GM12878 (cell line): ENCODE measurements at places on chromosomes 13 and 19.

GRCh38 chr13:38804061-38804460, 117.2 kb downstream of the FREM2 start:
- no peak for DNase-seq

DNA sequence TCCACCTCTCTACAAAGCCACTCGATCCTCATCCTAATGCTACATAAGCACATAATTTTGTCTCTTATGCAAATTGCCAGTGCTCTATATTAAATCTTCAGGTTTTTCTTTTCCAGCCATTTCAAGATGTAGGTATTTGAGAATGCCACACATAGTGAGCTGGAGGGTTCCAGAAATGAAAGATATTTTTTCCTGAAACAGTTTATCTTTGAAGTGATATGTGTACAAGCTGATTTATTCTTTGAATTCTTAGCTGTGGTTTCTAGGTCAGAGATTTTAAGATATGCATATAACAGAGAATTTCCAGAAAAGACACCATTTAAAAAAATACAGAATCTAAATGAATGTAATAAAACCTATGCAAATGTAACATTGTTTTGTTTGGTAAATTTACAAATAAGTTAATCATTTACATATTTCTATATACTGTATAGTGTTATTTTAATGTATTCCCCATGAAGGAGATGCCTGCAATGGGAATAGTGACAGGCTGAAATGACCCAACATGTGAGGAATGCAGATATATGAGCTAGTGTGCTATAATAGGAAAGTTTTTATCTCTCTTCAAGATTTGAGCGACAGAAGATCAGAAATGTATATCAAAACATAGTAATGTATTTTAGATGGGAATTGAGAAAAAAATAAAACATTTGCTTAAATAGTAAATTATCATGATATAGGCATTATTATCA, 570.2 kb downstream of the SLITRK1 start:
- no peak for DNase-seq

DNA sequence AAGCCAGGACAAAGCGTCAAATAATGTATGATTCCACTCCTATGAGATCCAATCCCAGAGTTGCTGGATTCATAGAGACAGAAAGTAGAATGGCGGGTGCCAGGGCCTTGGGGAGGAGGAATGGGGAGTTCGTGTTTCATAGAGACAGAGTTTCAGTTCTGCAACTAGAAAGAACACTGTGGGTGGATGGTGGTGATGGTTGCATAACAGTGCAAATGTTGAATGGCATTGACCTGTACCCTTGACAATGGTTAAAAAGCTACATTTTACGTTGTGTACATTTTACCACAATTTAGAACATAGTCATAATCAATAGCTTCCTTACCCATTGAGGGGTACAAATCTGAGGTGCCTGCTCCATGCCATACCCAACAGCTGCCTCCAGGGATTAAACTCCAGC, 33.4 kb downstream of the MBD3L2B start:
- no peak for DNase-seq

GRCh38 chr19:31416548-31416947, 67.3 kb upstream of the TSHZ3 start:
- no peak for DNase-seq

DNA sequence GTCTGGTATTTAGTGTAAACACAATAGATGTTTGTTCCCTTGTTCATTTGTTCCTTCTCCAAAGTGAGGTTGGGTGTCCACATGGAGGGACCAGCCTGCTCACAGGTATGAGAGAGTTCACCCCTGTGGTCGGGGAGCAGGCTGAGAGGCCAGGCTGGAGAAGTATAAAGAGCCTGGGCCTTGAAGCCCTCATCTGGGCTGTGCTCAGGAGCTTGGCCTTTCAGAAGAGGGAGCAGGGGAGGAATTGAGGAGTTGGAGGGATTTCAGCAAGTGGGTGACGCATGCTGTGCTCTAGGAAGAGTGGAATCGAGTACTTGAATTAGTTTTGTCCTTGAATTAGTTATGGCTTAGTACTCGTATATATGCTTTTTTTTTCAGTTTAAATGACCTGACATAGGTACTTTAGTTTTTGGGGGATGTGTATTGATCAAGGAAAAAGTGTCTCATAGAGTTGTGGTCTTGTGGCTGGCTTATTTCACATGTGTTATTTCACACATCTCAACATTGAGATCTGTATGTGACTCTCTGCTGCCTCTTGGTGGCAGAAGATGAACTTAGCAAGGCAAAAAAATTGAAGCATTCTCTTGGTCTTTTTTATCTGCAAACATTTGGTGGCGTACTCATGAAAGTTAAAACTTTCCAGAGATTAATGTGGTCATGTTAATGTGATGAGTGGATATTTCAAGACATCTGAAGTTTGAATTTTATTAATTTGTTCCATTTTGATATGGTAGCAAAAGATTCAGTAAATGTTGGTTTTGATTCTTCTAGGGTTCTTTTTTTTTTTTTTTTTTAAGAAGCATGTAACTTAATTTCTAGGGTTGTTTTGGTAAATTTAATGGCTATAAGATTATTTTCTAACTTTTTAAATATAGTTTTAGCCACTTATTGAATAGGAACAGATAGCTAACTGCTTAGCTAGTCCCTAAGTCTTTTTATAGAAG, 54.3 kb downstream of the SLAIN1 start:
- DNase-seq: peak; percentile 34

DNA sequence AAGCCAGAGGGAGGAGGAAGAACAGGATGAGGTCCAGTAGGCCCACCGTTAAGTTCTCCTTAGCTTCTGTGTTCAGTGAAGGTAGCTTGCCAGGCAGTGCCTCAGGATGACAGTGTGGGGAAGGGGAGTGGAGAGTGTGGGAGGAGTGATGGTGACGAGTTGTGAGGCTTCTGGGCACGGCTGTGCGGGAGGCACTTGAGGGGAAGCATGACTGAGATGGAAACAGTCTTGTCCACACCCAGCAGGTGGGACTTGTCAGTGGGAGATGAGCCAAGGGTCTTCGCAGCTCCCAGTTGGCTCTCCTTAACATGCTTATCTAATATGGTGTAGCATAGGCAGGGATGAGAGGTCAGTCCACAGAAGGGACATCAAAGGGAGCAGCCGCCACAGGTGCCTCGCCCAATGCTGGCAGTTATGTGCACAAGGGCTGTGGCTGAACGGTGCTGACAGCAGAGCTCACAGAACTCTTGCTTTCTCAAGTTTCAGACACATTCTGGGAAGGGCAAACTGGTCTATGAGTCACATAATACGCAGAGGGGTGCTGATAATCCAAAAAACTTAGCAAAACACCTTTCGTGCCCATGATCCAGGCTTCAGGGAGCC, 47.5 kb downstream of the OXGR1 start:
- no peak for DNase-seq

DNA sequence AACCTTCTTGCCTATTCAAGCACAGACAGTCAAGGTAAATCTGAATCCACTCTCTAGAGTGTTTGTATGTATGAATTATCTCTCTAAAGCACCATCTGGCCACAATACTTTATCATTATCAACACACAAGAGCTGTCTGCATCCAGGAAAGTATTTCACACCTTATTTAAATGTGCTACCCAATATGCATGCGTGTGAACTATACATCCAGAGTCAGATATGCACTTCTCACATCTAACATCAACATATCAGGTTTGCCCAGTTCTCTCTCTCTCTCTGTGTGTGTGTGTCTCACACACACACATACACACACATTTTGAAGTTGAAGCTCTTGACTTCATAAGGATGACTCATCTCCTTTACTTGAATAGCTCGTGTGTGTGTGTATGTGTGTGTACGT, 697.5 kb upstream of the PCDH20 start:
- DNase-seq: no peak

DNA sequence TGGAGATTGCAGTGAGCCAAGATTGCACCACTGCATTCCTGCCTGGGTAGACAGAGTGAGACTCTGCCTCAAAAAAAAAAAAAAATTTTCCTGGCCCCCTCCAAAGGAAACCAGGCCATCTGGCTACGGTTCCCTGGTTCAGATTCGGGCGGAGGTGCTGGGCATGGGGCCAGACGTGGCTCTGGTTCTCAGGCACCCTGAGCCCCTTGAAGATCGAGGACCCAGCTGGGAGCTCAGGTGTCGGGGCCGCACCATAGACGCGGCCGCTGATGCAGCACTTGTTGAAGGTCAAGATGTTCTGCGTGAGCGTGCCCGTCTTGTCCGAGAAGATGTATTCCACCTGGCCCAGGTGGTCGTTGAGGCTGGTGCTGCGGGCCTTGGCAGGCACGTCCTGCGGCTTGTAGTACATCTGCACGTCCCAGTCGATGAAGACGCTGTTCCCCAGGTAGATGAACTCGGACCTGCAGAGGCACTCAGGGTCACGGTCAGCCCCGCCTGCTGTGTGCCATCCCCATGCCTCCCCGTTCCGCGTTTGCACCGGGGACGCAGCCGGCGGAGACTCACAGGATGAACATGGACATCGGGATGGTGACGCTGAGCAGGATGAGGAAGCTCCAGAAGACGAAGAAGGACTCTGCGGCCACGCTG, 12.3 kb downstream of the ATP8B3 start:
- DNase-seq: no peak

DNA sequence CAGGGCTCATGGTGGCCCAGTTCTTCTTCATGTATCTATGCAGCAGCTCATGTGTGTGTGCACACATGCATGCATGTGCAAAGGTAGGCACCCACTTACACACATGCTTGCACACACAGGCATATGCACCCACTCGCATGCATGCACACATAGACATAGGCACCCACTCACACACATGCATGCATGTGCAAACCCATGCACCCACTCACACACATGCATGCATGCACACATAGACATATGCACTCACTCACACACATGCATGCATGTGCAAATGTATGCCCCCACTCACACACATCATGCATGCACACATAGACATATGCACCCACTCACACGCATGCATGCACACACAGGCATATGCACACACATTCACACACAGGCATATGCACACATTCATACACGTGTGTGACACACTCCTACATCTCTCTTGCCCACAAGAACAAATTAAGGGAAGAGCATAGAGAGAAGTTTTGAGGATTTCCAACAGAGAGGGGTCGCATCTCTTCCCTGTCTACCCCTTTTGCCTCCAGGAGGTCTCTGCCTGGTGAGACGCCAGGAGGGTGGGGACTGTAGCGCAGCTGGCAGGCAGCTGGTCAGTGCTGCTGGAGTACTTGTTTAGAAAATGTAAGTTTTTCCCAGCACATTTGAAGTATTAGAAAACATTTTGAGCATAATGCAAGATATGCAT, 63.9 kb upstream of the ARHGEF7 start:
- DNase-seq: no peak

- no peak for DNase-seq
These were observed 299.1 kb upstream of the OBI1 start for GRCh38 chr13:78958006-78958405.

DNA sequence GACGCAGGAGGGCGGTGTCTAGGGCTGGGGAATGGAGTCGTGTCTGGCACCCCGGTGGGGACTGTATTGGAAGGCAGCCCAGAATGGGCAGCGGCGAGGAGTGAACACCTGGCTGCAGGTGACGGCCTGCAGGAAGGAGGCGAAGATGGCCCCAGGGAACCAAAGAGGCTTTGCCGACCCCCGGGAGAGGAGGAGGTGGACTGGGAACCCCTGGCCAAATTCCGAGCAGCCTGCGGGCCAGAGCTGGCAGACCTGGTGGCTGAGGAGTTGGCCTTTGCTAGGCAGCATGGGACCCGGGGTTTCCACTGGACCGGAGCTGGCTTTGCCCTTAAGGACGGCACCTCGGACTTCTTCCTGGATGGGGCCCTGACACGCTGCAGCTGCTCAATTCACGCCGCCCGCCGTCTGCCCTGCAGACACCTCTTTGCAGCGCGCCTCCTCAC, 25.9 kb downstream of the ZSWIM9 start:
- no peak for DNase-seq

DNA sequence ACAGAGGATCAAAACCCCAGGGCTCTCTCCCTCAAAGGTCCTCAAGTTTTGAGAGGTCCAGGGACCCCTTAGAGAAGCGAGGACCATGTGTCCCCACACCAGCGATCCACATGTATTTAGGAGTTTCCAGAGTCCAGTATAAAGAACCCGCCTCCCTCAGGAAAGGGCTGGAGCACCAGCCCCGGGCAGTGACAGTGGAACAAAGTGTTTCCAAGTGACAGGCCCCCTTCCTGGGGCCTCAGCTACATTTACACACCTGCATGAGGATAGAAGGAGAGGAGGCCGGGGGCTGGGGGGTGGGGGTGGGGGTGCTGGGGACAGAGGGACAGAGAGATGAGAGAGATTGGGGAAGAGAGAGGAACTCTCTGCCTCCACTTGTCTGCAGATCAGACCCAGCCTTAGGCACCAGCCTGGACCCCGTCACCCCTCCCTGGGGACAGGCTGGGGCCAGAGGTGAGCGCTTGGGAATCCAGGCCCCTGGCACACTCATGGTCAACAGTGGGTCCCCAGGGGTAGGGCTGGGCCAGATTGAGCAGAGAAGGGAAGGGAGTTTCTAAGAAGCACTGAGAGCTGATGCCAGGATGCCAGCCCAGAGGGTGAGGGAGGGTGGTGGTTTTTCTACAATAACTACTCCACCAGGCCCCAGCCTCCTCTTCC, 802 bp downstream of the BCAM start:
- DNase-seq: no peak

DNA sequence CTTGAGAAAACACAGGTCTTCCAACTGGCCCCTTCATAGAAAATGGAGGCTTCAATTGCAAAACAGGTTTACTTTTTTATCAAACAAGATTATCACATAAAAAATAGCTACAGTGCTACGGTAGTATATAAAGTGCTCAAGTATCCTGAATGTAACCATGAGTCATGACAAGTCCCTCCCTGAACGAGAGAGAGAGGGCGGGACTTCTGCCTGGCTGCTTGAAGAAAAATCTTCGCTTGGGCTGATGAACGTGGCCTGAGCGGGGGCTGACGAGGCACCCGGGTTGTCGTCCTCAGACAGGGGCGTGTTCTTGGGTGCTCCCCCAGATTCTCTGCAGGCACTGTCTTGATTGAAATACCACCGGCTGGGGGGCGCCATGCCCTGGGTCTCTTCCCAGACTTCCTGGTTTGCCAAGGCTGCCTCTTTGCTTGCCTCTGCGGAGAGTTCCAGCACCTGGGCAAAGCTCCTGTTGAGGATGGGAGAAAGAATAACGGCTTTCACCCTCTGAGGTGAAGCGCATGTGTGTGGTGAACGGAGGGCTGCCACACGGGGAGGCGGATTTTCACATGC, 23.2 kb upstream of the CPAMD8 start:
- DNase-seq: no peak

DNA sequence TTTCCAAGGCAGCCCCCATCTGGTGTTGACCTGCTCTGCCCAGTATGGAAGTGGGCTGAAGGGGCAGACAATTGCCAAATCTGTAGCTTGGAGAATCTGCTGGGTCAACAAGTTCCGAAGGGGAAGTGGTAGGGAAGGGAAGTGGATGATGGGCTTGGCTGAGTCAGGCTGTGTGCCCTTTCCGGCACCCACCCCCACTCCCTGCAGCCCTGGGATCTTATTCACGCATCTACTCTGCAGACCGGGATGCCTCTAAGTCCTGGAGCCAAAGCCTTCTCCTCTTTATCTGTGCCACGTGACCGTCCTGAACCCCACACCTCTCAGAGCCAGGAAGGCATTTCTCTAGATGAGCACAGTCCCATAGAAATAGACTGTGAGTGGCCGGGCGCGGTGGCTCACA, 7.5 kb upstream of the C5AR2 start:
- DNase-seq: no peak
